ENCODE measurements at places on chromosomes 6 and 20.

DNA sequence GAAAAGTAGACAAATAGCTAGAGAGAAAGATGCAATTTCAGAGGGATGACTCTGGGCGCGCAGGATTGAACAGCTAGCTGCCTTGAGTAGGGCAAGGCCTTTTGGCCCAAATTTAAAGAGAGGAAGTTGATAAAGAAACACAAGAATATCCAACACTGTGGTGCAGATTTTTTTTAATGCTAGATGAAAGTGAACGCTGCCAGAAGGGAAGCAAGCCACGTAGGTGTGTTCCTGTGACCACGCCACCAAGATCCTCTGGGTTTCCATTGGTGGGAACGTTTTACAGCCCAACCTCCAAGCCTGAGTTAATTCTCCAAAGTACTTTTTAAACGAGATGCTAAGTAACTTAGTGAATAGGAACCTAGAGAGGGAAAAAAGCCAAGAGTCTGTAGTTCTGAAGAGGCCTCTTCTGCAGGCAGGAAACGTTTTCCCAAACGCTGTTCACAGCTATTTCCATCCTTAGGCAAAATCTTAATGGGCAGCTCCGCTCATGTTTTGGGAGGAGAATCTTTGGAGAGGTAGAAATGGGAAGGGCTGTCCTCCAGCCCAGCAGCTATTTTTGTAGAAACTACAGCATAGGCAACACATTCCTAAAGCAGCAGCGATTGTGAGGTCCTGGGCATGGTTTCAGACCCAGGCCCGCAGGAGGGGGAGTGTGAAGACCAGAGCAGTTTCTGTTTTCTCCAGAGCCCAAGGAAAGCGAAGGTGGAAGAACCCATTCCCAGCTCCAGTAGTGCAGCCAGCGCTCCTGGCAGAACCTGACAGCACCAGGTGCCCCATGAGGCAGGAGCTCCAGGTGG, 8.2 kb downstream of the LY86 start:
- DNase-seq: no peak

DNA sequence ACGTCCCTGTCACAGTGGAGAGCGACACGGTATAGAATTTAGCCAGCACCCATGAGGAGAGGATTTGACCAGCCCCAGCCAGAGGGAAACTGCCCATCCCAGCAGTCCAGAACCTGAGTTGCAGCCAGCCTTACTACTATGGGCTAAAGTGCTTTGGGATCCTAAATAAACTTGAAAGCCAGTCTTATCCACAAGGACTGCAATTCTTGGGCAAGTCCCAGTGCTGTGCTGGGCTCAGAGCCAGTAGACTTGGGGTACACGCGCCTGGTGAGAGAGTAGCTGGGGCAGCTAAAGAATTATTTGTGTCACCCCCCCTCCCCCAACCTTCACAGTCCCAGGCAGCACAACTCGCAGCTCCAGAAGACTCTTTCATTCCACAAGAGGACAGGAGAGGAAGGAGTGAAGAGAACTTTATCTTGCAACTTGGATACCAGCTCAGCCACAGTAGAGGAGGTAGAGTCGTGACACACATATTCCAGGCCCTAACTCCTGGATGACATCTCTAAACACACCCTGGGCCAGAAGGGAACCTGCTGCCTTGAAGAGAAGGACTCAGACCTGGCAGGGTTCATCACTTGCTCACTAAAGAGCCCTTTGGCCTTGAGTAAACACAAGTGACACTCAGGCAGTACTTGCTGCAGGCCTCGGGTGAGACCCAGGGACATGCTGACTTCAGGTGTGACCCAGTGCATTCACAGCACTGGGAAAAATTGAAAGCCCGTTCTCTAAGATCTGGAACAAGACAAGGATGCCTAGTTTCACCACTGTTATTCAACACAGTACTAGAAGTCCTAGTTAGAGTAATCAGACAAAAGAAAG, 100.3 kb downstream of the REV3L start:
- no peak for DNase-seq

DNA sequence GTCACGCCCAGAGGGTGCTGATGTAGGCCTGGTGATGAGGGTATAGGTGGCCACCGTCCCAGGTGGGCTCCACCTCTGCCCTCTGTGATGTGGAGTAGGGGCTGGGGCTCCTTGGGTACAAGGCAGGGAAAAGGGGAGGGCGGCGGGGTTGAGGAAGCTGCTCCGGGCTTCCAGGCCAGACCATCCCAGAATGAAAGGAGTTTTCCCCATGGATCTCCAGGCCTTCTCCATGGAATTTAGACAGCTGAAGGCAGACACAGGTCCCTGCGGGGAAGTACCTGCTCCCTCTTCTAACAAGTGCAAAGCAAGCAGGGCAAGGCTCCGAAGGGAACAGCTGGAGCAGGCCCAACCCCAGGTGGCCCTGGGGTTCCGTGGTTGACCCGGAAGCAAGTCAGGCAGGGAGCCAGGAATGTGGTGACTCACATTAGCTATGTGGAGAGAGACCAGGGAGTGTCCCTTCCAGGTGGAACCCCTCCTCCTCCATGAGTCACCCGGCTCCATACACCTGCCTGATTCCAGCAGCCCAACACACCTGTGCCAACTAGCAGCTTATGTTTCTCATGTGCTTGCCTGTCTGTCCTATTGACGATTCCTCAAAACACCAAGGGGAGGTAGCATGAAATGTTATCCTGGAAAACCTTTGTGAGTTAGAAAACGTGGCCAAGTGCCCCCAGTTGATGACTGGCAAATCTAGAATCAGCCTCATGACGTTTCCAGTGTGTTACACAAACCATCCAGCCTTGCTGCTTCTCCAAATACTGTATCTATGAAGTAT, 59.7 kb upstream of the SNX9 start:
- peak; percentile 79 for DNase-seq

DNA sequence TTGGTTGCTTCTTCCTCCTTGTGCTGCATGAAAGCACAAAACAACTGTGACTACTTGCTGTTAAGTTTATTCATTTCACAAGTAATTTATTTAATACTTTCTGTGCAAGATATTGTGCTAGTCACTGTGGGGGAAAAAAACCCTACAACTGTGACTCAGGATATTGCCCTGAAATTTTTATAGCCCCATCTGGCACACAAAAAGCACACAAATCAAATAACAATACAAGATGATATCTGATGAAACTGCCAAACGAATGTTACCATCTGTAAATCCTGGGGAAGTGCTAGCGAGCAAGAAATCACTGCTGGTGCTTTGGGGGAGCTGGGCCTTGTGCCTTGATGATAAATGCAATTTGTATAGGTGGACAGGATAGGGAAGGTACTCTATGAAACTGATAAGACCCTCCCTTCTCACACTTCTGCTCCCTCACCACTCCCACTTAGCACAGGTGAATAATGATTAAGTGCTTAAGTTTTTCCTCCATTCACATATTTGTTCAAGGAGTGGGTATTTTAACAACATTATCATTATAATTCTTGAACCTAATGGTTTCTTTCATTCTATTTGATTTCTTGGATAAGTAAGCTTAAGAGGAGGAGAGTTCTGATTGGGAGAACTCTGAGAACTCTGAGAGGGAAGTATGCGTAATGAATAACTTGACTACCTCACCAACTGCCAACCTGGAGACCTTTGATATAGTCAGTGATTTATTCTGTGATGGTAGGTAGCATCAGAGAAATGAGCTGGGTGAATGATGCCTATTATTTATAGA, 115.3 kb downstream of the RTN4IP1 start:
- no peak for DNase-seq

GRCh38 chr20:48571949-48572847, 255.6 kb downstream of the PREX1 start:
- DNase-seq: no peak

DNA sequence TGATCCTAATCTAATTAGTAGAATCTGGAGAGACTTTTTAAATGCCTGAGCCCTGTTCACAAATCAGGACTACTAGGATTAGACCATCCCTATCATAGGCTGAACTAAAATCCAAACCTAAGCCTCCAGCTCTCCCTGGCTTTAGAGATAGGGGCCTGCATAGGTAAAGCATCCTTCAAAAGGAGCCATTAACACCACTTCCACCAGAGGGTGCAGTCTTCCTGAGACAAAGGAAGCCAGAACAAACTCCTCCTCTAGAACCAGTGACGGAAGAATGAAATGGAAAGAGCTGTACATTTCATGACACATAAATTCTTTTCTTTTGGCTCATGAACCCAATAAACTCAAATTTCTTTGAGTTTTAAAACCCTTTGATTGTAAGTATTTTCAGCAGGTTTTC, 291.2 kb upstream of the ADGRB3 start:
- DNase-seq: peak; percentile 17

- DNase-seq: no peak
These were observed 26.1 kb downstream of the CEP57L1 start for GRCh38 chr6:109121411-109121810.

GRCh38 chr6:132466952-132467351, 46.0 kb downstream of the STX7 start:
- DNase-seq: no peak

- DNase-seq: no peak
These were observed 1125.2 kb upstream of the CITED2 start for GRCh38 chr6:140499607-140500006.

GRCh38 chr6:11681770-11682169, 96.8 kb downstream of the ADTRP start:
- DNase-seq: no peak

DNA sequence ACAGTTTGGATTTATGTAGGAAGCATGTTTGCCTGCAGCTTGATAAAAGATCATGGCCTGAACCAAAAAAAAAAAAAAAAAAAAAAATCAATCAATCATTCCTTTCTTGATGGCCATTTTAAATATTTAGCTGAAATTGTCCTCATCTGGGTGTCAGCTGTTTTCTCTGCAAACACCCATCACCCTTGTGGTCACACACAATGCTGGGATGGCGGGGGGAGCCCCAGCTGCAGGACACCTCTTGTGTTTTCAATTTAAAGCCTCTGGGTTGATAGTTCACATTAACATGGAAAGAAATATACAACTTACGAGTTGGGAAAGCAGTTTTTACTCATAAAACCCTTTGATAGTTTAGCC, 160.4 kb downstream of the ZFP64 start:
- no peak for DNase-seq

DNA sequence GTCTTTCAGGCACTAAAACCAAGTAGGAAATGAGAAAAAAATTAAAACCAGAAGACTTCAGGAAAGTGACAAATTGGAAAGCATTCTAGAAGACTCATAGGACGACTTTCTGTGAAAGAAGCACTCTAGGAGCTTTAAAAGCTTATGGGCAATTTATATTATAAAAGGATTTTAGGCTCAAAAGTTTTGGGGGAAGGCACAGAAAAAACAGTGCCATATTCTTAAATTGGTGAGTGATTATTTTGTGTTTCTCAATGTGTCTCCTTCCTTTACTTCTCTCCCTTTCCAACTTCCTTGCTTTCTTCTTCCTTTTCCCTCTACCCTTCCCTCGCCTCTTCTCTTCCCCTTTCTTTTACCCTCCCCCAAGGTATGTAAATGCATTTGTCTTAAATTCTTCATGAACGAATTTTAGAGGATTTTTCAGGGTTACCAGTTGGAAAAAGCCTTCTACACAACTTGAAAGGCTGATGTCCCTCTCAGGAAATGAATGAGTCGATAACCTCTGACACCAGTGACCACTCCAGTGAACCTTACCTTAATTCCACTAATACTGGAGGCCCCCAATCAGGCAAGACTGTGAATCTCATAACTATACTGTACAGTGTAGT, 2.6 kb upstream of the LIN28B start:
- no peak for DNase-seq

- DNase-seq: peak; percentile 65
These were observed 24.9 kb upstream of the SASH1 start for GRCh38 chr6:148317739-148318138.

- DNase-seq: no peak
These were observed 5.5 kb downstream of the ELMO2 start for GRCh38 chr20:46400828-46401477.

DNA sequence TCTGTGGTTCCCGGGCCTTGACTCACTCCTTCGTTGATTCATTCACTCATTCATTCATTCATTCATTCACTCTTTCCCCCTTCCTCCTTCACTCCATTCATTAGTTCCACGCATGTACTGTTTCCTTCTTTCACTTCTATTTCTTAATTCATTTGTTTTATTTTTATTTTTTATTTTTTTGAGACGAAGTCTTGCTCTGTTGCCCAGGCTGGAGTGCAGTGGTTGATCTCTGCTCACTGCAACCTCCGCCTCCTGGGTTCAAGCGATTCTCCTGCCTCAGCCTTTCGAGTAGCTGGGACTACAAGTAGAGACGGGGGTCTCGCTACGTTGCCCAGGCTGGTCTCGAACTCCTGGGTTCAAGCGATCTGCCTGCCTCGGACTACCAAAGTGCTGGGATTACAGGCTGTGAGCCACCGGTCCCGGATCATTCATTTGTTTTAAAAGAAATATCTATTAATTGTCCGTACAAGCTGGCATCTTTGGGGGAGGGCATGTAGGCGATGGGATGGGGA, 427 bp upstream of the NFKBIE start:
- no peak for DNase-seq

DNA sequence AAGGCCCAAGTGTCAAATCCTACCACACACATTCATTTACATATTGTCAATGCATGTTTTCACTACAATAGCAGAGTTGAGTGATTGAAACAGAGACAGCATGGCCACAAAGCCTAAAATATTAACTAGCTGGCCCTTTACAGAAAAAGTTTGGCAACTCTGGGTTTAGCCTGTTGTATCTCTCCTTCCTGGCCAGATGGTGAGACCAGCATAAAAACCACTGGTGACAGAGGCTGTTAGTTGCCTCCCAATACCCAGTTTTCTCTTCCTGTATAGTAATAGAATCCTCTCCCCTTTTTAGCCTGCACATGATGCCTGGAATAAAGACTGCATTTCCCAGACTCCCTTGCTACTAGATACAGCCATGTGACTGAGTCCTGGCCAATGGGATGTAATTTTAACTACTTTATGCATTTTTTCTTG, 100.0 kb upstream of the TAB2 start:
- DNase-seq: no peak

DNA sequence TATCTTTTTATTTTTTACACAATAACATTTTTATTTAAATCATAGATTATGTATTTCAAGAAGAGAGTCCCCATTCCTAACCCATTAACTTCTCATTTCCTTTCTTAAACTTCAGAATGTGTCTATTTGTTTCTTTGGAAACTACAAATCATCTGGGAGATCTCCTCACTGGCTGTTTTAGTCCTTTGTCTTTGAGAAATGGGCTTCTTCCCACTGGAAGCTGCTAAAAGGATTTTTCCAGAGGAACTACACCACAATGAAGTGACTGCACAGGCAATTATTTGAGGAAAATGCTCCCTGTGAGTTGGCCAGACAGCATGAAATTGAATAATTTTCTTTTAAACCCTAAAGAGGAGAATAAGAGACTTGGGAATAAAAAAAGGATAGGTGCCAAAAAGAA, 119.1 kb downstream of the TENT5A start:
- no peak for DNase-seq

GRCh38 chr6:25341203-25341552, 62.0 kb downstream of the CARMIL1 start:
- no peak for DNase-seq

GRCh38 chr20:24518515-24518914, 49.1 kb downstream of the SYNDIG1 start:
- no peak for DNase-seq

DNA sequence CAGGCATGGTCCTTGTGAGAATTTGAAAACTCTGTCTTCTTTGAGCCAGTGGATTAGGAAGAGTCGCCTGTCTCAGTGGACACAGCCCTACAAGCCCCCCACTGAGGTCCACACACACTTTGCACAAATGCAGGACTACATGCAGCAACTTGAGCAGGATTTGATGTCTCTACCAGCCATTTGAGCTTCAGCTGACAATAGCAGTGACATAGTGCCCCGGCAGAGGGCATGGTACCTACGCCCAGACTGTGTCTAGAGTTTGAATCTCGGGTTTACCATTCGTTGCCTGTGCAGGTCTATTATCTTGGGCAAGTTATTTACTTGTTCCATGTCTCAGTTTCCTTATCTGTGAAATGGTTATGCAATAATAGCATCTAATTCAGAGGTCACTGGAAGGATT, 580.1 kb downstream of the TFAP2B start:
- no peak for DNase-seq

GRCh38 chr20:44208165-44208564, 2.4 kb downstream of the OSER1 start:
- no peak for DNase-seq
